Activated CD4-positive, alpha-beta T cell treated with anti-CD3 and anti-CD28 coated beads, Interleukin-2, amount 50 U/mL, for 48 hours (primary cell): ENCODE measurements at places on chromosomes 6 and 20.

DNA sequence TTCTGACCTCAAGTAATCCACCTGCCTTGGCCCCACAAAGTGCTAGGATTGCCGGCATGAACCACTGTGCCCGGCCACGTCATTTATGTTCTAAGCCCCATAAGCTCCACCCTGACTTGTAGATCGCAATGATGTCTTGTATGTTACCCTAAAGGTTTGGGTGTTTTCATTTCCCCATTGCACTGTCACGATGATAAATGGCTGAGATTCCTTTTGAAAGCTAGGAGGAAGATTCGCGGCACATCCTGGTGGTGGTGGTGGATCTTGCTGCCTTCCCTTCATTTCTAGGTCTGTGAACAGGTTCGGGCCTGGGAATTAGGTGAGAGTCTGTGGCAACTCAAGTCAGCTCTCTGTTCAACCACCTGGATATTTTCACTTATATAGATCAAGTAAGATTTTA, 28.3 kb downstream of the MUC22 start:
- no peak for DNase-seq

DNA sequence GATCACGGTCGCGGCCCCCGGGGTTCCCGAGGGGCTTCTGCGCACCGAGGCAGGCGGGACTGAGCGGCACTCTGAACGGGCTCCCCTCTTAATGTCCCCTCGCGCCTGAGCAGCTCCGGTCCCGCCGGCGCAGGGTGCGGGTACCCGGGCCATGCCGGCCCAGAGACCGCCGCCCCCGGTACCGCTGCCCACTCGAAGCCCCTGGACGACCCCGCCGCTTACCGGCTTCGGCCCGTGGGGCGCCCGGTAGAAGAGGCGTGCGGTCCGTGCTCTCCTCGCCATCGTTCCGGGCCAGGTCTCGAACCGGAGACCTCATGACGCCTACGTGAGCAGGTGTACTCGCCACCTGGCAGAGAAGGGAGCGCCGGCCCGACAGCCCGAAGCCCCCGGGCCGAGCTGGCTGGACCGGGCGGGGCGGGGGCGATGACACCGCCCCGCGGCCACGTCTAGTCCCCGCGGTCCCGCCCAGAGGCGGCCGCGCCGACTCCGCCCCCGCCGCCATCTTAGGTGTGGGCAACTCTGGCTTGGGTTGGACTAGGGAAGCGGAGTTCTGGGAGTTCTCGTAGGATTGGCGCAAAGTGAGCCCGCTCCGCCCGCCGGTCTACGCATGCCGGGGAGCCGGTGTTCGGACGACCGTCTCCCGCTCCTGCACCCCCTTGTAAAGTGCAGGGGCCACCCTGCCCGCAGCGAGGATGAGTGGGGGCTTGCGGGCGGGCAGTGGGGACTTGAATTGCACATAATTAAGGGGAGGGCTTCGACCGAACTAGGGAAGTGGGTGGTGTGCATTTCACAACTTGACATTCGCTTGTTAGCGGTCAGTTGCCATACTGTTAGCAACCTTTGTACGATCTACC, at the start of gene SLC17A5:
TSS of gene SLC17A5 (minus strand) at position 422 of the 854 bp plus-strand sequence. CDS start at position 316, 106 bp downstream.
- DNase-seq = peak; percentile 94

GRCh38 chr20:1273366-1273765, 7.3 kb downstream of the SNPH start:
- no peak for DNase-seq

- DNase-seq = no peak
These were observed 32.9 kb downstream of the GCM1 start for GRCh38 chr6:53115741-53116140.

GRCh38 chr6:87742106-87742505, 40.1 kb upstream of the AKIRIN2 start:
- peak; percentile 70 for DNase-seq

GRCh38 chr6:1390133-1390945, 963 bp downstream of the FOXF2 start:
- peak; percentile 27 for DNase-seq

DNA sequence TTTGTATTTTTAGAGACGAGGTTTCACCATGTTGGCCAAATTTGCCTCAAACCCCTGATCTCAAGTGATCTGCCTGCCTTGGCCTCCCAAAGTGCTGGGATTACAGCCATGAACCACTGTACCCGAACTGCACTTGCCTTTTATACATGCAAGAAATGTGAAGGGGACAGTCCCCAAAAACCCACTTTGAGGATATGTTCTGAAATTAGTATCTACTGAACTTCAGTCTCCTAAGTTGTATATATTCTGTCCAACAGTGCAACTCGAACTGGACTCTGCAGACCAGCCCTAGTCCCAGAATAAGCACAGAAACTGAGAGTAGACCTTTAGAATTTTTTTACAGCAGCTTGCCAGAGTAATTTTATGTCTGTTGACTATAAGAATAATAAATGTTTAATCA, 28.5 kb downstream of the BACH2 start:
- no peak for DNase-seq
